ENCODE measurements at places on chromosomes 4 and X.

- no peak for DNase-seq
Observed at GRCh38 chr4:81685104-81685503, 213.4 kb upstream of the RASGEF1B start.

- no peak for DNase-seq
Observed at GRCh38 chrX:135411893-135412292, 9.9 kb upstream of the SMIM10L2A start.

GRCh38 chr4:79917246-79917645 is 155.8 kb downstream of the ANTXR2 start:
- DNase-seq: peak; percentile 53

- DNase-seq: no peak
Observed at GRCh38 chr4:140363558-140363957, 9.9 kb upstream of the SCOC start.

DNA sequence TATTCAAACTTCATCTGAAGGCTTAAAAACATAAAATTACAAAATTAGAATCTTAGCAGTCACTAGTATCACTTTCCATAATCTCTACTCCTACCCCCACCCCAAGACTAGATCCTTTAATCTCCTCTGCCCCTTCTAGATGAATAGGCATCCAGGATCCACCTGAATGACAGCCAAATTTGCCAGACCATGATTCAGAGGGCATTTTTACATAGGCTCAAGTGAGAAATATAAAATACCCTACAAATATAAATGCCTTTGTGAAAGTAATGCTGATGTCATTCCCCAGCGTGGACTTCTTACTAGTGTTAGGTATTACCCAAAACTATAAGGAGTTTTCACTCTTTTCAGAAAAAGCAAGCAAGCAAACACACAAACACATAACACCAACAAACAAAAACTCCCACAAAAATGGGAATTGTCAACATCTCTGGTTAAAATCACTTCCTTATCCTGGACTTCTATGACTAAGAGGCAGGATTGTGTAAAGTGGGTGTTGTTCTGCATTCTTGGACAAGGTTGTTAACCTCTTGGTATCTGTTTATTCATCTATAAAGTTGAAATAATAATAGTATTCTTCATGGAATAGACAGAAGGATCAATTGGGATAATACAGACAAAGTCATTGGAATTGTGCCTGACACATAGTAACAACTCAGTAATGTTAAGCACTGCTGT is 51.3 kb upstream of the TMPRSS11F start:
- no peak for DNase-seq

DNA sequence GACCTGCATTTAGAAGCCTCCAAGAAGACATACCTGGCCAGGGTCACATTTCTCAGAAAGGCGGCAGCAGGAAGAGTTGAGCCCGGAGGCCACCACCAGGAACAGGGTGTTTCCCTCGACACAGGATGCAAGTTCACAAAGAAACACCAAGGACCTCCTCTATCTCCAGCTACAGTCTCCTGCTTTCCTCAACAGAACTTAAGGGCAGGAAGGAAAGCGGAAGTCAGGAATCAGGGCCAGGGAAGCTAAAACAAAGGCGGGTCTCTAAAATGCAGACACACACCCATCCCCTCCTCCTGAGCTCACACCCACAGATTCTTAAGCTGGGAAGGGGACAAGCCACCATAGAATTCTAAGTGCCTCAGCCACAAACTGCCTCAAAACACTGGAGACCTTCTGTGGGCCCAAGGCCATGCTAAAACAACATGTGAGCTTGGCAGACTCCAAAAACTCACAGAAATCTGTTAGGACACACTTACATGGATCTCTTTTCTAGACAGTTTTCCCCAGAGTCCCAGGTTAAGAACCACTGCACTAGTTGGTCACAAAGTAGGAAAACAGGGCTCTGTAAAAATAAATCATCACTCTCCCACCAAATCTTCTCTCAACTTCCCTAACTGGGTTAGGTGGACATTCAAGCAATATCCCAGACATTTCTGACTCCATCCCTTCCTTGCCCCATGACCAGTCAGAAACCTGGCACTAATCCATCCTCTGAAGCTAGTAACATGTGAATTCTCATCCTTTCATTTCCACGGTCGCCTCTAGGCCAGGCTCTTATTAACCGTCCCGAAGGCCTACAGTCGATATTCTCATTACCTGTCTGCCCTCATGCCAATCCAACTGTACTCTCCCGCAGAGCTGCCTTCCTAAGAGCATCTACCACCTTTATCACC is 163.2 kb downstream of the APBB2 start:
- no peak for DNase-seq

DNA sequence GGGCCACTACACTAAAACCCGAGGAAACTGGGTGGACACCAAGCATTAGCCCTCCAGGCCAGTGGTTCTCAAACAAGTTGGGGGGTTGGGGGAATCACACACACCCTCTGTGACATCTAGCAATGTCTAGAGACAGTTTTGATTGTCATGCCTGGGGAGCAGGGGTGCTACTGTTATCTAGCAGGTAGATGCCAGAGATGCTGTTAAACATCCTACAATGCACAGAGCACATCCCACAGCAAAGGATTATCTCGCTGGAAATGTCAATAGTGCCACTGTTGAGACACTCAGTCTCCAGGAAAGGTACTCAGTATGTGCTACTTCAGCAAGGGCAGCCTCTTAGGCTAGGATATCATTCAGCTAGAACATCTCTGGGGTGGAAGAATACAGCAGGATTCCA is 1.3 kb downstream of the SMC1A start:
- no peak for DNase-seq

DNA sequence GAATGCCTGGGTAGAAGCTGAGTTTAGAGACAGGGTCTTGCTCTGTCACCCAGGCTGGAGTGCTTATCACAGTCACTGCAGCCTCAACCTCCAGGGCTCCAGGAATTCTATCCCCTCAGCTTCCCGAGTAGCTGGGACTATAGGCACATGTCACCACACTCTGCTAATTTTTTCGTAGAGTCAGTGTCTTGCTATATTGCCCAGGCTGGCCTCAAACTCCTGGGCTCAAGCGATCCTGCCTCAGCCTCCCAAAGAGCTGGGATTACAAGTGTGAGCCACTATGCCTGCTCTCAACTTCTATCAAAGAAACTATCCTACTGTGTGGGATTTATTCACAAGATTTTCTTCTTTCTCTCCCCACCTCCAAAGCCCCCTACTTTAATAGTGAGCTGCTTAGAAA is 15.7 kb downstream of the MAPK10 start:
- no peak for DNase-seq

Measured in GDM1 (cell line).